ENCODE measurements at places on chromosomes 5 and 9.

DNA sequence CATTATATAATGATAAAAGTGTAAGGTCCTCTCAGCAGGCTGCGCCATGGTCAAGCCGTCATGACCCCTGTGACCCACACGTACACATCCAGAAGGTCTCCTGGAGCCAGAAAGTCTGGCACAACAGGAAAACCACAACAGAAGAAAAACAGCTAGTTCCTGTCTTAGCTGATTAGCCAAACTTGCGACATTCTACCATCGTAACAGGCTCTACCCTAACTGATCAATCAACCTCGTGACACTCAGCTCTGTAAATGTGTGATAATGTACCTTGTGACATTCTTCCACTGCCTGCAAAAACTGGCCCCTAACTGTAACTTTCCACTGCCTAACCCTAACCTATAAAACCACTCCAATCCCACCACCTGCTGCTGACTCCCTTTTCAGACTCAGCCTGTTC is 316.4 kb upstream of the TUSC1 start:
- no peak for DNase-seq

- DNase-seq: no peak
These were observed 22.1 kb downstream of the GABRP start for GRCh38 chr5:170805666-170806065.

DNA sequence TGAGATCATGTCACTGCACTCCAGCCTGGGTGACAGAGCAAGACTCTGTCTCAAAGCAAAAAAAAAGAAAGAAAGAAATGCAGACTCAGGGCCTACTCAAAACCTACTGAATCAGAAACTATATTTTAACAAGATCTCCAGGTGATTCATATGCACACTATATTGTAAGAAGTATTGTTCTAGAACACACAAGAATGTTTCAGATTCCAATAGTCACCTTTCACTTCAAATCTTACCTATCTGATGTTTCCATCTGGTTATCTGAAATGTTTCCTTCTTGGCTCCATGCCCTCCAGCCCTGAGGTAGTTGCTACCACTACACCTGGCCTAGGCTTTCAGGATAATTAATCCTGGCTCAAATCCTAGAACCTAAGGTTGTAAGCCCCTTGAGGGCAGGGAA is 36.8 kb upstream of the SNX2 start:
- DNase-seq: no peak

- no peak for DNase-seq
These were observed 133.4 kb upstream of the SHB start for GRCh38 chr9:38202336-38202938.

GRCh38 chr9:123528501-123528900 is 172.5 kb downstream of the CRB2 start:
- no peak for DNase-seq

DNA sequence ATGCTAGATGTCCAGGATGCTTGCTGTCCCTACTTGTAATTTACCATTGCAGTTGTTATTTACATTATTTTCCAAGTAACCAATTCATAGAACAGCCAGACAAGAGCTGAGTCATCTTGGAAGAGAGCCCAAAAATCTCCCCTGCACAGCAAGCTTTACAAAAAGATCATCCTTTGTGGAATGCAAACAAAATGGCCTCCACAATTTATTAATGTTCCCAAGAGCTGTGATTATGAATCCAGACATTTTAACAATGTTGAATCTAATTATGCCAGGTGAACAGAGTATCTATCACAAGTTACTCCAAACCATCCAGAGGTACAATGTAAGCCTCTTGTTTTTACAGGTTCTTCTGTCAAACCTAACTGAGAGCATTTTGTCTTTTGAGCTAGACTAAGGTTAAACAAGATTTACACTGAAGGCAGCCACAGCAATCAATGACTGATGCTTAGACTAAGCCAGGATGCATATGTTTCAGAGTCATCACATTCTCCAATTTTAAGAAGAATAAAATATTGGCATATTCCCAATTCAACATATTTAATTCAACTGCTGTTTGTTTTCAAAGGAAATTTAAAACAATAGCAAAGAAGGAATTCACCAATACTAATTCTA is 95.3 kb upstream of the SLC12A2 start:
- peak; percentile 21 for DNase-seq

- no peak for DNase-seq
These were observed 33.5 kb upstream of the DMRT3 start for GRCh38 chr9:942805-943580.

DNA sequence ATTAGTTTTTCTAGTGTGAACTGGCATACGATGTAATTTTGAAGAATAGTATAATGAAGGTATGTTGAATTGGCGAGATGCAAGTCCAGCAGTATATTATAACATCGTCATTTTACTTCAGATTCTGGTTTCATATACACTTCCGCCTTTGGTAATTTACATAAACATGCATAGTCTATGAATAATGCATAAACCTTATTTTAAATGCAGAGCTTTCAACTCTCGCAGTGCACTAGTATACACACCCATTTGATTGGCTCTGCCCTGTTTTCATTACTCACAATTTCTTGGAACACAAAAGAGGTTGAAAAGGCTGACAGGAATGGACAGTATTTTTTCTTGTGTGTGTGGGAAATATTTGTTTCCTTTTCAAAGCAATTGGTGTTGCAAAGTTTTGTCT is 128.9 kb upstream of the CCNH start:
- DNase-seq: no peak

DNA sequence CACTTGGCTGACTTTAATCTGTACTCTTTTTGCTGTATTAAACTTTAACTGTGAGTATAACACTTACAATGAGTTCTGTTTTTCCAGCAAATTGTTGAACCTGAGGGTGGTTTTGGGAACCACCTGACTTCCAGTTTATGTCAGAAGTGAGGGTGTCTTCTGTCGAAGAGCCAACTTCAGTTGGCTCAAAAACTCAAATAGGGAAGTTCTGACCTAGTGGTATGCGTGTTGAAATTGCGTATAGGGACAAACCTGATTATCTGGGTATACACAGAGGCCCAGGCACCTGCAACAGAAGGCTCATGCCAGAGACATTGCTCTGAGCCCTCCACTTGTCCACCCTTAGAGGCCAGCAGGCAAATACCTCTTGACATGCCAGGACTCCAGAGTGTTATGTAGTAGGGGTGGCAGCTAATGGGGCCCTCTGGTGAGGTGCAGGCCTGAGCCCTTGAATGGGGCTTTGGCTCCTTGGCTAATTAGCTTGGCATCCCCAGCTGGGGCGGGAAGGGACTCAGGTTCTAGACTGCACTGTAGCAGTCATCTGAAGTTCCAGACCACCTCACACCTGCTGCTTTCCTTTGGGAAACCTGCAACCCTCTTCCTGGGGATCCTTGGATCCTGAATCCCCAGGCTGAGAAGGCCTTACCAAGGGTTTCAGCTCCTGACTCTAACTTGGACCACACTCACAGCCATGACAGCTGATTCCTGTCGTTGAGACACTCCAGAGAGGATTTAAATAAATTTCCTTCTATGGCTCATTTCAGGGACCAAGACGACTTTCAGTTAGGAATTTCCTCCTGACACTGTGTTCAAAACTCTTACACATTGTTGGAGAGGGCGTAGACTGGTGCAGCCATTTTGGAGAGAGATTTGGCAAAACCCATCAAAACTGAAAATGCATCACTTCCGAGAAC is 189.6 kb downstream of the HSPA4 start:
- DNase-seq: no peak

GRCh38 chr9:31210978-31211570 is 1173.4 kb upstream of the ACO1 start:
- no peak for DNase-seq

DNA sequence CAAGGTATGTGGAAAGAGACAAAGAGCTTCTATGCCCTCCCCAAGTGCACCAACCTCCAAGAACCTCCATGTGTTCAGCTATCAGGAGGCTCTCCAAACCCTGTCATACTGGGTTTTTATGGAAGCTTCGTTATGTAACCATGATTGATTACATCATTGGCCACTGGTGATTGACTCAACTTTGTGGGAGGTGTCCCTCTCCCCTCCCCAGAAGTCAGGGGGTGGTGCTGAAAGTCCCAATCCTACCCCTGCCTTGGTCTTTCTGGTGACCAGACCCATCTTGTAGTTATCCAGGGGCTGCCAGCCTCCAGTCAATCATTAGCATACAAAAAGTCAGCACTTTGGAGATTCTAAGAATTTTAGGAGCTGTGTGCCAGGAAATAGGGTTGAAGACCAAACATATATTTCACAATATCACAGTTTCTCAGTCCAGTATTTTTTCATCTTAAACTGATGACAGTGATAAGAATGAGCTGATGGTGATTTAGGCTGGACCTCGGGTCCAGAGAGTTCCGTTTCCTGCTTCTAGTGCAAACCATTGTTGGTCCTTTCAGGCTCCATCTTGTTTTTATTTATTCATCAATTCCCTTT is 27.3 kb upstream of the FANCC start:
- DNase-seq: no peak

GRCh38 chr5:23763170-23763569 is 255.8 kb downstream of the PRDM9 start:
- no peak for DNase-seq

- no peak for DNase-seq
These were observed 47.9 kb upstream of the SLC25A51 start for GRCh38 chr9:37951671-37952449.

DNA sequence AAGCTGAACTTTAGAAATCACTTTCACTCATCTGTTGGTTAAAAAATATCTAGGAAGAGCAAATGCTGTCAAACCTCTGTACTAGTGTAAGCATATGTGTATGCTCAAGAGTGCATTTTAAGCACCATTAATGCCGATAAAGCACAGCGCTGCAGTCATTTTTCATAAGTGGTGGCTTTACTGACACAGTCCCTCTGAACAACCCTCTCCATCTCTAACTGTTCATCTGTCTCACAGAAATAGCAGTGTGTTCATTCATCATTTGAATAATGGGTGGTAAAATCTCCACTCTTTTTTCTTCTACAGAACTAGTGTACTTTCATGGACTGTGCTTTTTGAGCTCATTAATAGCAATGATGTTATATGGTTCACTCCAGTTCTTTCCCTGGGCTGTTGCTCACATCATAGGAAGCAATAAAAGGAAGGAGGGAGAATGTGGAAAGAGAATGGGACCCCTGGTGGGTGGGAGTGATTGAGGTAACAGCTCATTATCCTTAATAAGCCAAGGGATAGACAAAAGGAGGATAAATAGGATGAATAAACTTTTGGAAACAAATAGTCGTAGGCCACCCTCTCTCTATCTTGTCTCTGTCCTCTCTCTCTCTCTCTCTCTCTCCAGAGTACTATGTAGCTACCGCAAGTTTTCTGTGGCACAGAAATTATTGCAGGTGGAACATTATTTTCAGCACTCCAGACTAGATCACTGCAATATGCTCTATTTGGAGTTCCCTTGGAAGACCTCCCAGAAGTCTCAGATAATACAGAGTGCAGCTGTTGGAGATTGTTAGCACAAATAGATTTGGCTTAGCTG is 117.9 kb upstream of the PRDM9 start:
- DNase-seq: peak; percentile 34

- DNase-seq: no peak
These were observed 12.6 kb downstream of the CAVIN4 start for GRCh38 chr9:100590481-100590880.

DNA sequence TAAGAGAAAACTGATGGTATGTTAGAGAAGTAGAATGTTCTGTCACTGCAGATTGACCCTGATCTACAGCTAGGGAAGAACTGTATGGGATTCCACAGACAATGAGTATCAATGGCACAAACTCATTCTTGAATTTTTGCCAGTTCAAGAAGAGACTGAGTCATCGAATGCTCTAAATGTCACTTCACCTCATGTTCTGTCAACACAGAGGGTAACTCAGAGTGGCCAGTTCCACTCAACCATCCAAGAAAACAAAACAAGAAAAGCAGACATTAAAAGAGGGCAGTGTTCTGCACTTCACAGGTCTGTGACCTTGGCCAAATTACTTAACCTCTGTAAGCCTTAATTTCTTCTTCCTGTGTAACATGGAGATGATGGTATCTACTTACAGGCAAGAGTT is 132.2 kb upstream of the HMHB1 start:
- DNase-seq: no peak

DNA sequence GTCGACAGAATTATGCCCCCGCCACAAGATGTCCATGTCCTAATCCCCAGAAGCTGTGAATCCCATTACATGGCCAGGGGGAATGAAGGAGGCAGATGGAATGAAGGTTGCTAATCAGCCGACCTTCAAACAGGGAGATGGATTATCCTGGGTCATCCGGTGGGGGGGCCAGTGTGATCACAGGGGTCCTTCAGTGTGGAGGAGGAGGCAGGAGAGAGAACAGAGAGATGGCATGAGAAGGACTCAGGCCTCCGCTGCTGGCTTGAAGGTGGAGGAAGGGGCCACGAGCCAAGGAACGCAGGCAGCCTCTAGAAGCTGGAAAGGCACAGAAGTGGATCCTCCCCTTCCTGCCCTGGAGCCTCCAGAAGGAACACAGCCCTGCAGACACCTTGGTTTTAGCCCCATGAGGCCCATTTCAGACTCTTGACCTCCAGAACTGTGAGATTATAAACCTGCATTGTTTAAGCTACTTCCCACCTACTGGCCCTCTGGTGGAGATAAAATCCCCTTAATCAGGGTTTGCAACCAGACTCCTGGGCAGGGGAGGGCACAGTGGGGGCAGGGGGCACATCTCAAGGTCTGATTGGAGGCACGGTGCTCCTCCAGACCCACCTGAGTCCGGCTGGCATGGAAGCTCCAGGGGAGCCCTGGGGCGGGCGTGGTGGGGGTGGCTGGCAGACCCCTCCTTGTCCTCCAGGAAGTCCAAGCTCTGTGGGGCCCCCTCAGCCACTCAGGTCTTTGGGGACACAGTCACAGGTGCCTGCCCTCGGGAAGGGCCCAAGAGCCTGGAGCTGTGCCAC is 13.8 kb downstream of the PTGES2 start:
- DNase-seq: no peak

- no peak for DNase-seq
These were observed 18.1 kb downstream of the MYMK start for GRCh38 chr9:133506653-133507038.

DNA sequence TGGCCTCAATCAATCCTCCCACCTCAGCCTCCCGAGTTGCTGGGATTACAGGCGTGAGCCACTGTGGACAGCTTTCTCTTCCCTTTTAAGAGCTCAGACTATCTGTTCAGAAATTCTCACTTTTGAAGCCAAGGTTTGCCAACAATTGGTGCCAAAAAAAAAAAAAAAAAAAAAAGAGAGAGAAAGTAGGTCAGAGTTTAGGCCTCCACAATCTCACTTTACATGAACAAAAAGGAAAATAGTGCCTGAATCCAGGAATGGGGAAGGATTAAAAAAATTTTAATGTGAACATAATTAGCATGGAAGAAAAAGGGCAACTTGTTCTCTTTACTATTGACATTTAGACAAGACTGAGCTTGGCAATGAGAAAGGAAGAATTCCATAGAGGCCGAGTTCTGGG is 94.1 kb downstream of the NSG2 start:
- DNase-seq: no peak

GRCh38 chr5:124996023-124996763 is 249.8 kb upstream of the ZNF608 start:
- DNase-seq: no peak

DNA sequence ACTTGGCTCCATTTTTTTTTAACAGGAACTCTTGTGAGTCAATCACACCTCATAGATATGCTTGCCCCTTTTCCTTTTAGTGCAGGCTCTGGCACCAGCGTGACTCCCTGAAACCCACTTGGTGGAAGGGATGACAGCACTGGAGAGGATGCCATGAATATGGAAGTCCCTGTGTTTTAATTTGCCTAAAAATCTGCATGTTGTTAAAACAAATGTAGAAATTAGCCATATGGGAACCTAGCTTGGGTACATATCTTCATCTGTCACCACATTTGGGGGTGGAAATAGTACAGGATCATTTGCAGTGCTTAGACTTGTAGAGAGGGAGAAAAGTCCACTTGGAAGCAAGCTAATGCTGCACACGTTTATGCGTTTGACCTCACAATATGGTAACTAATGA is 179.0 kb downstream of the EBF1 start:
- no peak for DNase-seq

GRCh38 chr5:156219483-156220005 is 107.4 kb upstream of the SGCD start:
- peak; percentile 60 for DNase-seq
